Activated CD4-positive, alpha-beta T cell treated with anti-CD3 and anti-CD28 coated beads, Interleukin-2, amount 50 U/mL, for 1 hour (primary cell): ENCODE measurements at places on chromosomes 7 and 10.

GRCh38 chr10:35058134-35058533 is 32.0 kb downstream of the CUL2 start:
- no peak for DNase-seq

- DNase-seq = no peak
These were observed 60.0 kb downstream of the MLLT10 start for GRCh38 chr10:21593986-21594385.

- peak; percentile 75 for DNase-seq
These were observed 200.3 kb downstream of the PRPF18 start for GRCh38 chr10:13787015-13787421.

DNA sequence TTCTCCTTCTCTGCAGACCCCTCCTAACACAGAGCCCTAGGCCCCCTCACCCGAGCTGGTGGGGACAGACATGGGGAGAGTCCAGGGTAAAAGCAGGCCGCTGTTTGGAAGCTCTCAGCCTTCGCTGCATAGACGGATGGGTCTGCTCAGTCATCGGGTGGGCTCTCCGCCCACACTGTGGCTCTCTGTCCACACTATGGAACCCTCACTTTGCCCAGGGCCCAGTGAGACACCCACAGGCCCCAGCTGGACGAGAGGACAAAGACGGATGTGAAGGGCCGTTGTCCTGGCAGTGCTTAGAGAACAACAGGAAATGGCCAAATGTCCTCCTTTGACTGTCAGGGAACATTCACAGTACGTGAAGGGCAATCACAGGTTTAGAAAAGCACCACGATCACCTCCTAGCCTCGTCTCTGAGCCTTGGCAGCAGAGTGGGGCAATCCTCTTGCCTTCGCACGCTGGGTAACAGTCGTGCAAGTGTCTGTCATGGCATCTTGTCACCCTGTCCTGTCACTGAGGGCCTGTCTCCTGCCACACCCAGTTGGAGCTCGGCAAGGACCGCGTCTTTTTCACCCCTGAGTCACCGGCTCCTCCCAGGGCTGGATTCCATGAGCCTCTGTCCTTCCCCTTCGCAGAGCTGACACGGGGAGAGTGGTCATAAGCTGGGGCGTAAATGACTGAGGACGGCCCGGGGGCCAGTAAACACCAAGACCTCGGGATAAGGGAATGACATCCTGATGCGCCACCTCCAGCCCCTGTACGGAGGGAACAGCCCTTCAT is 80.6 kb downstream of the PRKAG2 start:
- no peak for DNase-seq

DNA sequence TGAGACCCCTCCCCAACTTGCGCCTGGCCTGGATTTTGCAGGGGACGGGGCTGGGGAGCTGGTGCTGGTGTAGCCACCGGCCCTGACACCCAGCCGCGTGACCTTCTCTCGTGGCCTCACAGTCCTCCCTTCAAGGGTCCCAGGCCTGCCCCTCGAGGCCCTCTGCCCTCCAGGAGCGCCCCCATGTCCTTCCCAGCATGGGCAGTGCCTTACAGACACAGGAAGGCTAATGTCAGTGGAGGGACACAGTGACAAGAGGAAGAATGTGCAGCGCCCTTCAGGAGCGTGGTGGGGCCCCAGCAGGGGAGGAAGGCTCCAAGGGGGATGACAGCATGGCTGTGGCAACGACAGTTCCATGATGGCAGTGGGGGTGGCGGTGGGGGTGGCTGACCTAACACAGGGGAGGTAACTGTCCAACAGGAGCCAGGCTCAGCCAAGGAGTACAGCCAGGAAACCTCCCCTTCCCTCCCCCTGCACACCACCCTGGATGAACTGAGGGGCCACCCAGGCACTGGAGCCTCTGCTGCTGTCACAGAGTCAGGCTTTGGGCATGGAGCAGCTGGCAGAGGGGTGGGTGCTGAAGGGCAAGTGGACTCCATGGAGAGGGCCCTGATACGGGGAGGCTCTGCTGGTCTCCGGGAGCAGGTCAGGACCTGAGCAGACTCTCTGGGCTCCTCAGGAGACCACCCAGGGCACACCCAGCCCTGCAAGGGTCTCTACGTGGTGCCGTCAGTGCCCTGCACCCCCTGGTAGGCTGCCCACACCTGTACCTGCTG is 76.0 kb upstream of the RET start:
- no peak for DNase-seq

DNA sequence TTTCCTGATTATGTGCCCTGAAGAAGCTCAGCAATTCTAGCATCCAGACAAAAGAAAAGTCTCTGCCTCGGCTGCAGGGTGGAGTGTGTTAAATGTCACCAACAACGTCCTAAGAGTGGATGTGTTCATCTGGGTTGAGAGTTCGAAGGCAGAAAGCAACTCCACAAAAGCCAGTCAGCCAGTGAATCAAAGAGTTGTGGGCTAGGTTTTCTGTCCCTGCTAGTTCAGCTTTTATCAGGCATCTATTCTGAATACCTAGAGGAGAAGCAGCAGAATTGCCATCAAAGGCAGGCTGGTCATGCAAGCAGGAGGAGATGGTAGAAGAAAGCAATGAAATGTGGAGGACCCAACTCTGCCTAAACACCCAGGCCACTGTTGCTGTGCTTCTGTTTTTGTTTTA is 205.2 kb downstream of the KLF6 start:
- DNase-seq = no peak

DNA sequence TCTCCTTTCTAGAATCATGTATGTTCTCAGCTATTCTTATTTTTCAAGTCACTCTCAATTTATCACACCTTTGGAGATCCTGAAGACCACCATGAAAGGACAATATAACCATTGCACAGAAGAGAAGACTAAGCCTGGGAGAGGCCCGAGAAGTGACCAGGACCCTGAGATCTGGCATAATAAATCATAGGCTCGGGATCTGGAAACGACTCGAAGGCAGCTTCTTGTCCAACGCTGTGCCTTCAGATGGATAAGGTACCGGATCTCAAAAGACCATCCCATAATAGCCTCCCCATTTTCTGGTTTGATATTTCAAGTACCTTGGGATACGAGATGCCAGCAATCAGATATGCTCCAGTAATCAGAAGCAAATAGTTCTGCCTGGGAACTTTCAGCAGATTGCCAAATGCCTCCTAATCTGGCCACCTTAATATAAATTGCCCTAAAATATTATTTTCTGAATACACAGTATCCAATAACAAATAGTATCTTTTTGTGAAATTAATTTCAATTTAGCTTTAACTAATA is 179.2 kb upstream of the ZMIZ1 start:
- DNase-seq = no peak

DNA sequence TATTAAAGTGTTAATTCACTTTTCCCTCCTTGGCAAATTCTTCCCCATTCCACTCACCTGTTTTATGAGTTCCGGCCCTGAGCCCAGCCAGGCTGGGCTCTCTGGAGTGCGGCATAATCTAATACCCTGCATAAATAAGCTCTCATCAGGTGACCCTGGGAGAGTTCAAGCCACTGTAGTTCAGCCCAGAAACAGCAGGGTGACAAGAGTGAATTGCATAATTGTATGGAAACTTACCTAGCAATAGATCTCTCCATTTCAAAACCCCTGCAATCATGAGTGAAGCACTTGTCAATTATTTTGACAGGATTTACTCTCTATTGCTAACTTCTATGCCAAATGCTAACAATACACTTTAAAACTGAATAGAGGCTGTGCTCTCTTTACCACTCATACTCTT is 94.7 kb downstream of the OSBPL3 start:
- DNase-seq = no peak

GRCh38 chr10:101934686-101935305 is 91.2 kb upstream of the KCNIP2 start:
- no peak for DNase-seq
